ENCODE measurements at places on chromosomes 6 and 20. TPM values are rescaled to one million over a fixed set of nuclear protein-coding genes. Genes with fewer than 3 reads are reported as not detected.

Gene AGPAT4
- total RNA-seq, result 6.2 TPM

Gene HLA-F
- total RNA-seq, result 53.0 TPM

Gene SLC35B3
- total RNA-seq, result 13.3 TPM

Gene LY6G6F
- not detected for total RNA-seq

Gene TDRD6
- 0.79 TPM for total RNA-seq

Gene ANKRD66
- not detected for total RNA-seq

Gene GFRA4
- not detected for total RNA-seq

Gene BTNL2
- not detected for total RNA-seq

Gene CLDN20
- total RNA-seq, result not detected

Gene CDC25B
- 14.3 TPM for total RNA-seq

Gene MYH7B
- 7.7 TPM for total RNA-seq

Gene TSPYL1
- total RNA-seq, result 204 TPM

Gene TRDN
- total RNA-seq, result 0.75 TPM

Gene IBTK
- total RNA-seq, result 45.3 TPM

Gene GSTA1
- 1,954 TPM for total RNA-seq

Gene NKX2-2
- total RNA-seq, result not detected

Gene OPRM1
- not detected for total RNA-seq

Gene RIPPLY2
- 0.83 TPM for total RNA-seq

Gene SAPCD1
- total RNA-seq, result not detected

Gene HLA-A
- 1,253 TPM for total RNA-seq

Gene OTOR
- not detected for total RNA-seq

Gene POPDC3
- total RNA-seq, result not detected

Gene VSTM2L
- 6.5 TPM for total RNA-seq

Gene TTK
- 0.63 TPM for total RNA-seq

Gene C6orf141
- not detected for total RNA-seq

Gene NXT1
- total RNA-seq, result 24.6 TPM

Gene SPEF1
- 0.18 TPM for total RNA-seq

All from adrenal gland (tissue), 19 donors.